ENCODE measurements at places on chromosomes 2 and 18. TPM values are rescaled to one million over a fixed set of nuclear protein-coding genes. Genes with fewer than 3 reads are reported as not detected.

EPHA4 gene
- total RNA-seq = 34.4 TPM

GALNT14 gene
- total RNA-seq = 9.7 TPM

GRCh38 chr2:67626656-67627055 lies 229.5 kb downstream of the ETAA1 start:
- DNase-seq = no peak

DNA sequence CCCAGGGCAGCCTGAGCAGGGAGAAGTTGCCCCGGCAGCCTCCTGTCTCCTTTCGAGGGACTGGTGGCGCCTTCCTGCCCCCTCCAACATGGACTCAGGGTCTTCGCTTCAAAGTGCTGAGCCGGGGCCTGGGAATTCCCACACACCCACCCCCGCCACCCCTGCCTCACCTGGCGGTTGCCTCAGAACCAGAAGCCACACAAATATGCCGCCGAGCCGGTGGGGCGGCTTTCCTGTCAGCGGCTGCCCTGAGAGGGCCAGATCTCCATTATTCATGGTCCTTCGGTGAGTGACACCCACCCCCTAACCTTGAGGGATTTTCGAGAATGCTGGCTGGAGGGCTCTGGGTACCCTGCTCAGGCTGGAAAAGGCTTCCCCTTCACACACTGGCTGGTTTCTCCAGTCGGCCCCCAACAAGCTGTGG lies 71.7 kb downstream of the SMAD7 start:
- no peak for DNase-seq

DNA sequence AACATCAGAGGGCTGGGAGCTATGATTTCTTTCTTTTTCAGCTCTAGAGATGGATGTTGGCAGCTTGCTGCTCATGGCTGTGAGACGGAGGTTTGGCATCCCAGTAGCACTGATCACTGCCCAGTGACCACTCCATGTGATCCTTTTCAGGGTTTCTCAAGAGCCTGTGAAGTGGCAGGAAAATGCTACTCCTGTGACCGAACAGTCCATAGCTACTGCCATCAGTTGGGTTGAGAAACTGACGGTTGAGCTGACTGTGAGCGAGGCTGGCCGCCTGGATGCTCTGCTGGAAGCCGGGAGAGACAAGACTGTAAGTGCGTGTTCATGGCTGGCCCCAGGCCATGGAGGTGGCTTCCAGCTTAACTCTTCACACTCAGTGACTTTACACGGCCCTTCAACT lies 34.2 kb downstream of the VWA3B start:
- DNase-seq = no peak

- DNase-seq = no peak
Observed at GRCh38 chr2:22487036-22487435, 897.9 kb upstream of the KLHL29 start.

DNA sequence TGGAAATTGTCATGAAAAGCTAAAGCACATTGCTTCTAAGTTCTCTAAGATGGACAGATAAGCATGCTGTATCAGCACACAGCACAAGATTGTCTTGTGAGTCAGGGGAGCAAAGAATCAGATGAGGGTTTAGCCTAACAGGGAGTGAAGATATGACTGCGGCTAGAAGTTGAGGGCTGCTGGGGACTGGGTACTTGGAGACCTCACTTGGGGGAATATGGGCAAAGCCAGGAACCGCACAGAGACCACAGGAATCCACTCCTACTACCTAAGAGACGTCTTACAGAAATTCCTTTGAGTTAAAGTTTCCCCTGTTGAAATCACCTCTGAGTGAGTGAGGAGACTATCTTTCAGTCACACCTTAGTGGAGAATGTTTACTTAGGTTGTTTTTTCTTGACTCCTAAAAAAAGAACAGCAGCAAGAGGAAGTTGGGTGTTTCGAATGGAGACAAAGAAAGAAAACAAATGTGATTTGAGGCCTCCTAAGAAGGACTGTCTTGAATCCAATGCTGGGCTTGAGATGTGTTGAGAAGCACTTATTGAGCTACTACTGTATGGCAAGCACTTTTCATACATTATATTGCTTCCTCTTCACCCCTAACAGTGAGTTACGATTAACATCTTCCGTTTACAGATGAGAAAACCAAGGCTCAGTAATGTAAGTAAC lies 100.7 kb downstream of the ANKRD44 start:
- DNase-seq = no peak

DNA sequence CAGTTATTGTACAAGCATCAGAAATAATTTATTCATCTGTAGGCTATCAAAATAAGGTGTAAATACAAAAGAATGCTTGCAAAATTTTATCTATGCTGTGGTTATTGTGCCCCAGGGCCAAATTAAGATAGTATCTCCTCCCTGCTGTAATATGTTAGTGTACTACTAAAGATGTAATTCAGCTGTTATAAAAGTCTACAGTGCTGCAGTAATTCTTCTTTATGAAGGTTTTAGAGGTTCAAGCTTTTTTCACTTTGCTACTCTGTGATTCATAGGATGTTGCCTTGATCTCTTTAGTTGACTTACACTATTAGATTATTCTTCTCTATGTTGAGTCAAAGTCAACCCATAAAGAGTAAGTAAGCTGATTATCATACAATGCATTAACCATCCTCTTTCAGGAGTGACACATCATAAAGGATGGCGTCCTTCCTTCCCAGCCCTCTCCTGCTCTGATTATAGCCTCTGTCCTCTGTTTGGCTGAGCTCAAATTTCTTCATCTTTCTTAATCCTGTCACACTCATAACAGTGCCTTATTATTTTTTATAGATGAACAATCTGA lies 29.3 kb upstream of the DYNAP start:
- no peak for DNase-seq

- no peak for DNase-seq
Observed at GRCh38 chr2:224146356-224147160, 107.5 kb upstream of the SERPINE2 start.

GRCh38 chr2:171315781-171316180 lies 118.0 kb downstream of the METTL8 start:
- DNase-seq = no peak

Measured in A673 (cell line).